GM13976 (cell line): ENCODE measurements at places on chromosomes 16 and 17.
A peak's percentile ranks its signal among the peaks of the same experiment; 100 is the strongest.

- DNase-seq, result no peak
These were observed 401.0 kb downstream of the HS3ST3B1 start for GRCh38 chr17:14701886-14702285.

DNA sequence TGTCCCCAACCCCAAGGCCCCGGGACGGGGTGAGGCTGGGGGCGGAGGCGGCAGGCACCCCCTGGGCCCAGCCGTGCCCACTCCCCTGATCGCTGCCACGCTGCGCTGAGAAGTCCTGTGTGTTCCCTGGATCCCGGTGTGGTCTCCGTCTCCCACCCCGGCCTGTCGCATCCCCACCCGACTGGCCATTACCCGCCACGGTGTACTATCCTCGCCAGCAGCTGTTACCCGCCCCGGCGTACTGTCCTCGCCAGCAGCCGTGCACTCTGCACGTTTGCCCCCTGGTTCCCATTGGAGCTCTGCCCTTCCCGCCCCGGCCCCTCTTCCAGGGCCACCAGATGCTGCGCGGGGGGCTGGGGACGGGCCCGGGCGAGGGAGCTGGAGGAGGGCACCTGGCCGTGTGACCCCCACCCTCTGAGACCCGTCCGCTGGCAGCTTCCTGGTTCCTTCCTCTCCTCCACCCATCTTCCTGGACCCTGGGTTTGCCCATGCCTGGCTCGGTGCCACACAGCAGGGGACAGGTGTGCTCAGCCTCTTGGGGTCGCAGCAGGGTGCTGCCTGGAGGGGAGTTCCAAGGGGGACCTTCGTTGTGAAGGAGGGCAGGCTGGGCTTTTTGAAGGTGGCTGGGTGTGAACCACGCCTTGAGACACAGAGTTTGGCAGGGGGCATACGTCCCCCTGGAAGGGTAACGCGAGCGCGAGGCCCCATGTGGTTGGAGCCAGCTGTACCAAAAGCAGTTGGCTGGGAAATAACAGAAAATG lies 19.7 kb downstream of the BAHCC1 start:
- no peak for DNase-seq

GRCh38 chr16:3068487-3068886 lies 3.0 kb downstream of the IL32 start:
- DNase-seq, result no peak

DNA sequence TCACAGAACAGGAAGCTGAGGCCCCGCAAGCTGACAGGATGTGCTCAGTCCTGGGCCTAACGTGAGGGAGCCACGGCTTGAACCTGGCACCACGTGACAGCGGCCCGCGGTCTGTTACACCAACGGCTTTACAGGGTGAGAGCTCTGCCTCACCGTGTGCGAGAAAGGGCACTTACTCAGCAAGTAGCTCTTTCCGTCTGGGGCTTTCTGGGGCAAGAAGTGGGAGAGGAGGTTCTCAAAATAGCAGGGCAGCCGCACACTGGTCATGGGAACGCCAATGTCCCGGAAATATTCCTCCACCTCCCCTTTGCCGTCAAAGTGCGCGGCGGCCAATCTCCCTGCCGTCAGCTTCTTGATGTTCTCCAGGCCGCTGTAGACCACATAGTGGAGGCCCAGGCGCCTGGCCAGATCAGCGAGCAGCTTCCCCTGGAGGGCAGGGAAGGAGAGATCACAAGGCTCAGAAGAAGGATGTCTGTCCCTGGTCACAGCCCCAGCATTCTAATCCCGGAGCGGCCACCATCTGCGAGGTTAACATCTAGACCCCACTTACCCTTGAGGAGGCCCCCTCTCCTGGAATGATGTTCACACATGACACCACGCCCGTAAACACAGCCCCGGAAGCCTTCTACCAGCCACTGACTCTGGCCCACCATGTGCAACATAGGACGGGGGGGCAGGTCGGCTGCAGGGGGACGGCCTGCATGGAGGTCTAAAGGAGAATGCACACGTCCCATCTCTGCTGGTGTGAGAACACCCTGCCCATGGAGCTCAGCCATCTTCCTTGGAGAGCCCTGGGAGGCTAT lies 8.2 kb downstream of the NMRAL1 start:
- DNase-seq, result no peak

GRCh38 chr16:85941863-85942644 lies 43.1 kb downstream of the IRF8 start:
- no peak for DNase-seq

DNA sequence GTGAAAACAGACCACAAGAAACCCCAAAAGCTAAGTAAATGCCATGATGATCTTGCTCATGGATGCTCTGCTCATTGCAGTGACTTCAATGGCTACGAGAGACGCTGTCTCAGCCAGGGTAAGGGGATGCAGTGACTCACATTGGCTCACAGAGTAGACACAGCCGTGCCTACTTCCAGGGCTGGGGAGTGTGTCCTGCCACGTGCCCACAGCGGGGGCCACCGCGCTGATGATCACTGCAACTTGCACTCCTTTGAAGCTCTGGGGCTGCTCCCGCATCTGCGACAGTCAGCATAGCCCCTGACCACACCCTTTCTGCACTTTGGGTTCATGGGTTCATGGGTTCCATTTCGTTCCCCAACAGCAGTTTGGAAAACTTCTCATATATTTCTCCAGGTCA lies 231.4 kb upstream of the RPL38 start:
- DNase-seq, result no peak

DNA sequence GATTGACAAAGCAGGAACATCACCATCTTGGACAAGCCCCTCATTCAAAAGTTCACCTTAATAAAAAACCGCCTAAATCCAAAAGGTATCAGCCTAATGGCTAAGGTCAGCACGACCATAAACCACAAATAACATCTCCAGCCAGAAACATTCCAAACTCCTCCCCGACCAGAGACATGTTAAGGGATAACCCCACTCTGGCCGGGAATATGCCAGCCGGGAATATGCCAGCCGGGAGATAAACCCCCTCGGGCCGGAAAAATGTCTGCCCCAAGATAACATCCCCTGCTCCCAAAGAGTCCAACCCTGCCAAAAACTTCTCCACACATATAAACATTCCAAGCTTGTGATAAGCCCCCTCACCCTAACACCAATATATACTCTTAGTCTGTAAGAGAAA lies 1.4 kb downstream of the DHX33 start:
- no peak for DNase-seq

GRCh38 chr17:27602721-27603420 lies 28.1 kb upstream of the LGALS9 start:
- peak; percentile 87 for DNase-seq

DNA sequence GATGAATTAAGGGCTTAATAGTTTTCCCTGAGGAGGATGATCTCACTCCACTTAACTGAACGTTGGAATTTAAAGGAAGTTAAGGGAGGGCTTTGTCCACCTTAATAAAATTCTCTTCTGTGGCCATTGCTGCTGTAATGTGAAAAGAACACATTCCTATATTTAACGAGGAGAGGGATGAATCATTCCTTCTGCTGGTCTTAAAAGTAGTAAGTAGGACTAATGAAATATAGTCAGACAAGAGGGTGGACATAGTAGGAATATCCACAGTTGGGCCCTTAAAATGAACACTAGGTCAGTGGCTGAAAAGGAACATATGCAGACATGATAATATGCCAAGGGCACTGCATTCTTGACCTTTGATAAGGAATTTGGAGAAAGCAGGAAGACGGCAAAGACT lies 405.6 kb downstream of the PMP22 start:
- no peak for DNase-seq

GRCh38 chr16:924063-924462 lies 46.7 kb downstream of the LMF1 start:
- no peak for DNase-seq
